ENCODE measurements at places on chromosomes 11 and 22.

DNA sequence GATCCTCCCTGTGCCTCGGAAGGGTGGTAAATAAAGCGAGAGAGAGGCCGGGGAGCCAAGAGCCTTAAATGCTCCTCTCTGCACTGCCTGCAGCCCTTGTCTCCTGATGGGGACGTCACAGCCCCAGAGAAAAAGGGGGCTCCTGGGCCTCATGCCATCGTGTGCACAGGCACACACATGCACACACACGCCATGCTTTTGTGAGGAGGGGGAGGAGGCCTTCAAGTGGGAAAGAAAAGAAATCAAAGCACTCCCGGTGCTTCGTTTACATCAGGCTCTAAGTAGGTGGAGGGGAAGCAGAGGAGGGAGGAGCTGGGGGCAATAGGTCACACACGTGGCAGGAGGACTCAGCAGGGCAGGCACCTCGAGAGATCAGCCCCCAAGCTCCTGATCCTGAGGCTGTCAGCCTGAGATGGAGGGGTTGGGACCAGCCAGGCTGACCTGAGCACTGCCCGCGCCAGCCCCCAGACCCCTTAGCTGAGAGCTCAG lies 68.2 kb upstream of the NECTIN1 start:
- DNase-seq, result no peak

- DNase-seq, result no peak
Observed at GRCh38 chr22:37230673-37231405, 13.2 kb downstream of the RAC2 start.

- DNase-seq, result no peak
Observed at GRCh38 chr11:120228794-120229384, 11.1 kb upstream of the POU2F3 start.

DNA sequence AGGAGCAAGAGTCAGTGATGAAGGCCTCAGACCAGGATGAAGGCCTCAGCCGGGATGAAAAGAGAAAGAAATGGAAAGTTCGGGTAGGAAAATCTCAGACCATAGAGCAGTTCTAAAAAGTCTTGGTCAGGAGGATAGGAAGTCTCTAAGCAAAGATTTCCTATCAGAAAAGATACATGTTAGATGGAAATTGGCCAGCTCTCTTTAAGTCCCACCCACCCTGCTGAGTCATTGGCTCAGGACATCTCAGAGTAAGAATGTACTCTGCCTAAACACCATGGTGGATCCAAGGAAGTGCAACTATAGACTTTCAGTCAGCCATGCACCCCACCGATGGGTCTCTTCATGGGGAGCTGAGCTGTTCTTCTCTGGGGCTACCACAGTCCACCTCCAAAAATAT lies 4.4 kb downstream of the OR8B3 start:
- no peak for DNase-seq

DNA sequence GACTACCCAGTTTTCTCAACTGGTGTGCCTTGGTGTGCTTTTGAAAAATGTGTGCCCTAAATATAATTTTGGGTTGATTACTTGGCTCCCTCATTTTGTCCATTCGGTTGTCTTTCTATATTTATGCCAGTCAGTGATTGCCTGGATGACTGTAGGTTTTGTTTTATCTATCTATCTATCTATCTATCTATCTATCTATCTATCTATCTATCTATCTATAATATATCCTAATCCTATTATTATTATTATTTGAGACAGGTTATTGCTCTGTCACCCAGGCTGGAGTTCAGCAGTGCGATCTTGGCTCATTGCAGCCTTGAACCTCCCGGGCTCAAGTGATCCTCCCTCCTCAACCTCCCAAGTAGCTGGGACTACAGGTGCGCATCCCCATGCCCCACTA lies 111.4 kb upstream of the GRK3 start:
- no peak for DNase-seq

GRCh38 chr11:36062796-36063365 lies 119.0 kb downstream of the LDLRAD3 start:
- no peak for DNase-seq

DNA sequence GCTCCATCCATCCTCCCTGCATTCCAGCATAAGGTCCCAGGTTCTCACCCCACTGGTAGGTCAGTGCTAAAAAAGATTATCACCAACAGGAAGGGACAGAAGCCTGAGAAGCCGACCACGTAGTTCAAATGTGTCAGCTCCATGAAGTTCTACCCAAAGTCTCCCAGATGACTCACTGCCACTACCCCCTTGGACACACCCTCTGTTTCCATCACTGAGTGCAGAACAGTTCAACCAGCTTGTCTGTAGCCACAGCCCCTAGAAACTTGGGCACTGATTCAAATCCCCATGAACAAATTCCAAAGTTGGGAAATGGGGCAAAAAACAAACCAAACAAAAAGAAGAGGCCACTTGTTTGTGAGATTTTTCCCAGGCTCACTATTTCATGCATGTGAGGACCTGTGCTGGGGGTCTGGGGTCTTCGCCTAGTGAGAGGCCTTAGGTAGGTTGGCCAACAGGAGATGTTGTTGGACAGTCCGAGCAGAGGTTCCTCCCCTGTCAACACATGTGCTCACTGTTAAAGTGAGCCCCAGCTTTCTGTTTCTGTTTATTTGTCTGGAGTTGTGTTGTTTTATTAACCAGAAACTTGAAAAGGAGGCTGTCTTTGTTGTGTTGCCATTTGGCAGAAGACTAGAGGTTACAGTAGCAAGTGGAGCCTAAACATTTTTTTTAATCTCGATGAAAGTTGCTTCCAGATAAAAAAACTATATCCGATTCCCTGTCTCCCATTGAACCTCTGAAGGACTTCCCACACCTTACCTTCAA lies 24.2 kb upstream of the FLI1 start:
- no peak for DNase-seq

- no peak for DNase-seq
Observed at GRCh38 chr11:128048121-128048520, 539.2 kb downstream of the ETS1 start.

Measured in type B pancreatic cell (in vitro differentiated cells).